ENCODE measurements at places on chromosomes 5 and 9. TPM values are rescaled to one million over a fixed set of nuclear protein-coding genes. Genes with fewer than 3 reads are reported as not detected.

DNA sequence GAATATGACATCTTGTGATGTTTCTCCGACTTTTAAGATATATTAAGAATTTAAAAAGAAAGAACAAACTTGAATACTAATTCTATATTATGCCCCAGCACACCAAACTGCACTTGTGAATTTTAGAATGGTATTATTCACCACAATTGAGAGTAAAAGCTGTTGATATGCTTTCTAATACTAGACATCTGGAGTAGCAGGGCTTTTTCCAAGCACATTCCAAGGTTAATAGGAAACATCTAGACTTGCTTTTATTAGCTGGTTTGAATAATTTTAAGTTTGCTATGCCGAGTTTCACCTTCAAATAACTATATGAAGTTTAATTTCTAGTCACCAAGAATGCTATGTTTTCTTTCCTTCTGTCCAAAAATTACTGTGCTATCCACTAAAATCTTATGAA lies 13.5 kb downstream of the NREP start:
- no peak for DNase-seq

- no peak for DNase-seq
These were observed 23.9 kb upstream of the IL7R start for GRCh38 chr5:35832762-35833161.

- DNase-seq: no peak
These were observed 119.4 kb downstream of the VCAN start for GRCh38 chr5:83590966-83591365.

DNA sequence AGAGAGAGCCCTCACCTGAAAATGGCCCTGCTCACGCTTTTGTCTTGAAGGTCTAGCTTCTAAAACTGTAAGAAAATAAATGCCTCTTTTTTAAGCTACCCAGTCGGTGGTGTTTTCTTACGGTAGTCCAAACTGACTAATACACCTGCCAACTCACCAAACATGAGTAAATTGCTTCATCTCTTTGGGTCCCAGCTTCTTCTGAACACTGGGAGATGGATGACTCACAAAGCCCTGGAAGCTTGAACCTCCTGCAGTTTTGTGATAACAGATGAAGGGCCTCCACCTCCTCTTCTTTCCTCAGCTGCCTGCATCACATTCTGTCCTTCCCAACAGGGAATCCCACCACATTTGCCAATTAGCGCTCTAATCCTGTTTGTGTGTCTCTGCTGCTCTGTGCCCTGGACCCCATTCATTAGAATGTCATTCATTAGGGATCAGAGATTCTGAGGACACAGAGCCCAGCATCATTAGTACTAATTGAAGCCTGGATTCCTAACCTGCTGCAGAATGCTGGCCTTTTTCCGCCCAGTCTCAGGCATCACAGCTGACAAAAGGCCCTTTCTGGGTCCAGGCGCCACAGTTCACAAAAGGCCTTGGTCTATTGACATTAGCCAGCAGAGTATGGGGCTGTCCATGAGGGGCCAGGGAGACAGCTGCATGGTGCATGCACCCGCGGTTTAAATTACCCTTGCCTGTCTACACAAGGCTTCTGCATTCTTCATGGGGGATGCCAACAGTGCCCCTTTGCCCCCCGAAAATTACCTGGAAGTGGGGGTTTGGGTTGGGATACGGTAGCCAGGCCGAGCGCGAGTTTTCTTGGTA lies 349.3 kb downstream of the SEMA5A start:
- peak; percentile 86 for DNase-seq

DNA sequence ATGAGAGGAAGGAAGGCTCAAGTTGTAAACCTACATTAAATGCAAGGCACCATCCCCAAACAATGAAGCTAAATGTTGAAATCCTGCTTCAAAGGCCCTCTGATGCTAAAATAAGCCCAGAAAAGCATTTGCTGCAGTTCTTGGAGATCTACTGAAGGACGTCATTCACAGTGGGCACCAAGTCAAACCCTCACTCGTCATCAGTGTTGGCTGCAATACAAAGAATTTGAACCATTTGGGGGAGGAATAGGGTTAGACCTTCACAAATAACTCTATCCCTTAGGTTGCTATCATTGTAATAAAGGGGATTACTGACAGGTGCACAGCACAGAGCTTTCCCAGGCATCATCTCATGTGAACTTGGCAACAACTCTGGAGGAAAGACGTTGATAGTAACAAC lies 9.3 kb upstream of the MEGF9 start:
- DNase-seq: no peak

GRCh38 chr5:14699807-14700400 lies 35.4 kb downstream of the OTULIN start:
- DNase-seq: no peak

GRCh38 chr5:34584165-34584564 lies 72.0 kb upstream of the RAI14 start:
- DNase-seq: no peak

DNA sequence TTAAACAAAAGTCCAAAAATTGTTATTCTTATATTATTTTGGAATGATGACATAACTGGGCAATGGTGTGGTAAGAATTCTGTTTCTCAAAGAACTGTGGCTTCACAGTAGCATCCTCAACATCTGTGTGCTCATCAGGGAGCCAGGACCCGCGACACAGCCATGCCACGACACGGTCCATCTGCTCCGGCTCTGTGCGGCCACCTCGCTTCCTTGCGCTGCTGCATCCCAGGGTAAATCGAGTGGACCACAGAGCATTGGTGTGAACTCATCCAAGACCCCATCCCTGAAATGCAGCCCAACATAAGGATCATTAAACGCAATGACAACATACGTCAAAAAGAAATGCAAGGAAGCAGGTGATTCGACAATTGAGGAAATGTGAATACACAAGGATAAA lies 15.3 kb downstream of the WHRN start:
- DNase-seq: no peak

DNA sequence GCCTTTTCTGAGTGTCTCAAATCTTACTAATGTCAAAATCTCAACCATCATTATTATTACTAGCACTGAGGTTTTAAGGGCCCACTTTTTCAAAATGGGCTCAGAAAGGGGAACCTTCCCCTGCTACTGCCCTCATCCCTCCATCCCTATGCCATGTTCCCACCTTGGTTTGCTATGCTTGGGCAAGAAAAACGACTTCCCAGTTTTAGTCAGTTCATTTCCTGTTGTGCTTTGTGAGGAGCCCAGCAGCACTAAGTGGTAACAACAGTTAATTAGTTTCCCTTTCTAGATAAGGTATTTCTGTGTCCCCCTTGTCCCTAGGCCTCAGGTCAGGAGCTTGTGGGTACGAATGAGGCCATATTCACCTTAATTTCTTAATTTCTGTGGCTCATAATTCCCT lies 595.2 kb downstream of the RAB3C start:
- DNase-seq: no peak

DNA sequence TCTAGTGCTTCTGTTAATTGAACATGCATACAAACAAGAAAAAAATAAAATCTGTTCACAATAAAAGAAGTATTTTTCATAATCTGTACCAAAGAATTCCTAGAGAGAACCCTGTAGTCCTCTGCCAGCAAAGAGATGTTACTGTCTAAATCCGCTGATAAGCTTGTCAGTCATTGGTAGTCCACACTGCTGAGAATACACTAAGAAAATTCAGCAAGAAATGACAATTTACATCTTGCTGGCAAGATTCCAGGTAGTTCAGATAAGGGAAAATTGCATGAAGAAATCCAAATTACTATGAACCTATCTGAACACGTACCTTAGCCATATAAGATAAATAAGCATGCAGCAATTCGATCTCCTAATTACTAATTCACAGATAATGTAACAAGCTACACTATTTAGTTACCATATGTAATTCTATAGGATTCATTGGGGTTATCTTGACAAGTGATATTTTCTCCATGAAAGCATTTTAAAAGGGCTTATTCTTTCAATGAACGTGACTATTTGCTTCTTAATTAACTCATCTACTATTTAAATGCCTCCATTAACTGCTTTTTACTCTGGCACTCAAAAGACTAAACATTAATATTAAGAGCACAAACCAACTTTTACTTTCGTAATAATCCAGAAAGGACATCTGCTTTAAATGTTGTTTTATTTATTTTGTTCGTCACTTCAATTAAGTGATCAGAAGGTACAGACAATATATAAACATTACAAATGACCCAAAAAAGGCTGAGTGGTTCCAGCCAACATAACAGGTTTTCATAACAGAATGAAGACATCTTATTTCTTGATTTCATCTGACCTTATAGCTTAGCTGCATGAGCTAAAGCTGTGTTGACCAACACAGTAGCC lies 9.7 kb downstream of the MPDZ start:
- DNase-seq: no peak

Gene PRUNE2
- total RNA-seq: 9.3 TPM

Gene ECSCR
- total RNA-seq: 1.8 TPM

Gene SIT1
- not detected for total RNA-seq

Gene TNFSF15
- 0.14 TPM for total RNA-seq

Measured in A172 (cell line).